ENCODE measurements at places on chromosomes 7 and 10.

DNA sequence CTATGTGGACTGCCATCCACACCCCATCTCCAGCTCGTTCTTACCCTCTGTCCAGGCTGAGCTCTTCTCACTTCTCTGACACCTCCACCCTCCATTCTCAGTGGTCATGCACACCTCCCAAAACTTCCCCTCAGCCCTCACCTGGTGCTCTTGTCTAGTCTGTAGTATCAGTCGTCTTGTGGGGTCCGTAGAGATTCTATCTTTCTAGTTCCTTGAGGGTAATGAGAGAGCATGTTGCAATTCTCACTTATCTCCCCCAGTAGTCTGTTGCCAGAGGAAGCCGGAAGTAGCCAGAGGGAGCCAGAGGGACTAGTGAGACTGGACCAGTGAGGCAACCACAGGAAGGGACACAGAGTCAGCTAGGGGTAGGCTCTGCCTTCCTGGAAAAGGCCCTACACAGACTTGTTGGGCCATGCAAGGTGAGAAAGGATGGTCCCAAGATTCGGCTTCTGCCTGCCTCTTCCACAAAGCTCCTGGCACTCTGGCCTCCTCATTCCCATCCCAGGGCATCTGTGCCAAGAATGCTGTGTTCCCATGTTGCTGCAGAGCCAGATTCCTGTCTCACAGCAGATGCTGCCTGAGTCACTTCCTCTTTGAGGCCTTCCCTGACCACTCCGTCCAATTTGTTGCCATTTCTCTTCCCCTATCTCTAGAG lies 50.6 kb upstream of the DUSP5 start:
- DNase-seq = no peak

DNA sequence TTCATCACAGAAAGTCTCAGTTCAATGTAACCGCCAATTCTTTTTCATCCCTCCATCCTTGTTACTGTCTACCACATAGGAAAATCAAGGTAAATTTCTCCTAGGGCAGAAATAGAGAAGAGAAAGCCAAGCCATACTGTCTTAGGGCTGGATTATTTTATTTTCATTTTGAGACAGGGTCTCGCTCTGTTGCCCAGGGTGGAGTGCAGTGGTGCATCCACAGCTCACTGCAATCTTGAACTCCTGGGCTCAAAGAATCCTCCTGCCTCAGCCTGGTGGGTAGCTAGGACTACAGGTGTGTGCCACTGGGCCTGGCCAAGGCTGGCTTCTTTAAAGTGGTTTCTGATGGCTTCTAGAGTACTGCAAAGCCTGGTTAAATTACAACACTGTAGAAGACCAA lies 181.7 kb downstream of the SRPK2 start:
- no peak for DNase-seq

- no peak for DNase-seq
These were observed 108.4 kb upstream of the ZMIZ1 start for GRCh38 chr10:78960316-78960800.

DNA sequence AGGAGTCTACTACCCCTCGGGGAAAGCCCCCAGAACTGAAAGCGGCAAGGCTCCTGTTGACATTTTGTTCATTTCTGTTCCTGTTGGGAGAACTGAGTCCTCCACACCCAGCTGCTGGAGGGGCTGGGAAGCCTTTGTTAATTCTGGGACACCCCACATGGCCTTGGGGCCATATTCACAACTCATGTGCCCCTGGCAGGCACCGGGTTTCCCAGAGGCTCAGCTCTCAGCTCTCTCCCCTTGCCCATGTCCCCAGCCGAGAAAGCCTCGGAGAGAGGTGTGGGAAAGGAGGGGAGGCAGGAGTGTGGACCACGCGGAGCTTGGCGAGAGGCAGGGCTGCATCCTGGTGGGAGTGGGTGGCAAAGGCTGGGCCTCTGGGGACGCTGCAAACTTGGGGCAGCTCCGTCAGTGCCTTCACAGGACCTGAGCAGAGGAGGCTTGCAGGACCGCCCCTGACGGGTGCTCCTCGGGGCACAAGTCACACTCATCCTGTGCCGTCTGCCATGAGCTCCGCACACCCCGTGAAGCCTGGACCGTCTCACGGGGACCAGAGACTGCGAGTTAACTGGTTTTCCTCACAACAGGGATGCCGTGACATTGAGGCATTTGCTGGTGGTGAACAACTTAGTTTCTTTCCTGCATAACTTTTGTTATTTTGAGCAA lies 140.9 kb downstream of the DNAJB6 start:
- DNase-seq = no peak

DNA sequence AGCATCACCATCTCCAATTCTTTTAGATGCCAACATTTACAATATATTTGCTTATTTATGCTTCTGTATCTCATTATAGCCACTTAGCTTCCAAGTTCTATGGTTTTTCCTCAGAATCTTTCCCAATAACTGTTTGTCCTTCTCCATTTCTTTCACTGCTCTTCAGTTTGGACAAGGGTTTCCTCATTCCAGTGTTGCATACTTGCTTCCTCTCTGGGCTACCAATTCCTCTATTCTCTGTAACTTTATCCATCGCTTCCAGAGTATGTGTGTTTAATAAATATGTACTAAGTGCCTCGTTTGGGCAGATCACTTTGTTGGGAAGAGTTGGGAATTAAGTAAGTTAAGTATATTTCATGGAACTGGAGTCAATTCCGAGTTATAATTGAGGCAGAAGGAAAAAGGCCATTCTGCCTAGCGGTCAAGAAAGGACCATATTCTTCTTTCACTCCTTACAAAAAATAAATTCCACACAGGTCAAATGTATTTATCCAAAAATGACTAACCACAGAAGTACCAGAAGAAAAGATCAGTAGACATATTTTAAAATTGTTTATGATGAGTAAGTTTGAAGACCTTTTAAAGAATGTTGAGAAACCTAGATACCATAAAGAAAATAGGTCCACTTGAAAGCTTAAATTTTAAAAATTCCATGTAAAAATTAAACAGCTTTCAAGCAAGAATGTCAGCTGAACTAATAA lies 10.8 kb downstream of the STAMBPL1 start:
- DNase-seq = no peak

GRCh38 chr10:84599254-84599653 lies 270.9 kb downstream of the CCSER2 start:
- no peak for DNase-seq

DNA sequence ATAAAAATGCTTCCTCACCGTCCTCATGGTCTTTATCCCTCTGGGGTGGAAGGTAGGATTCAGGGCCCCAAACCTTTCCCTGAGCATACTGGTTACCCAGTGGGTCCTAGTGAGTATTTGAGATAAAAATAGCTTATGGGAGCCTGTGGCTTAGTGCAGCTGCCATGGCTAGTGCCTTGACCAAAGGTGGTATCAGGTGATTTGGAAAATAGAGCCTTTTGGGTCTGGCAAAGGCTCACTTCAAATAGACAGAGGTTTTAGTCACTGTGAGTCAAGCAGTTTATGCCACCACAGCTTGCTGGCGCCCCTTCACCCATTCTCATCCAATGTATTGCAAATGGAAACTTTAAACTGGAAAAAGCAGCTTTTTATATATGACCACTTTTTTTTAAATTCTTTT lies 30.4 kb downstream of the PLAU start:
- no peak for DNase-seq

GRCh38 chr10:23294638-23295247 lies 49.9 kb downstream of the C10orf67 start:
- no peak for DNase-seq

- no peak for DNase-seq
These were observed 410.7 kb downstream of the ACTR3B start for GRCh38 chr7:153170287-153170686.

GRCh38 chr10:30840395-30841050 lies 191.1 kb downstream of the ZNF438 start:
- DNase-seq = no peak

DNA sequence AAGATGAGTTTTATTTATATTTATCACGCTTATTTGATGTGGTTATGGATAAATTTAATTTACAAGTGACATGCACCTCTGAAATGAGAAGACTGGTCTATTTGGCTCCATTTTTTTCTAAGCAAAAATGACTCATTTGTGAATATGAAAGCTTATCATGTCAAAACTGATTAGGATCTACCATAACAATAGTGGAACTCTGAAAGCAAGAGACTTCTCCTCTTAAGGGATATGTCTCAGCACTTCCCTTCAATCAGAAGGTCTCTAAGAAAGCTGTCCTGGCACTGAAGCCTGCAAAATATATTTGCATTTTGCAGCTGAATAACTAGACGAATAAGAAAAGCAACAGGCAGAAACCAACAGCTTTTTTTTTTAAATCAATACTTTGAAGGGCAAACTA lies 12.7 kb downstream of the FAS start:
- no peak for DNase-seq

- DNase-seq = no peak
These were observed 182.0 kb upstream of the PHYHIPL start for GRCh38 chr10:58994226-58995057.

DNA sequence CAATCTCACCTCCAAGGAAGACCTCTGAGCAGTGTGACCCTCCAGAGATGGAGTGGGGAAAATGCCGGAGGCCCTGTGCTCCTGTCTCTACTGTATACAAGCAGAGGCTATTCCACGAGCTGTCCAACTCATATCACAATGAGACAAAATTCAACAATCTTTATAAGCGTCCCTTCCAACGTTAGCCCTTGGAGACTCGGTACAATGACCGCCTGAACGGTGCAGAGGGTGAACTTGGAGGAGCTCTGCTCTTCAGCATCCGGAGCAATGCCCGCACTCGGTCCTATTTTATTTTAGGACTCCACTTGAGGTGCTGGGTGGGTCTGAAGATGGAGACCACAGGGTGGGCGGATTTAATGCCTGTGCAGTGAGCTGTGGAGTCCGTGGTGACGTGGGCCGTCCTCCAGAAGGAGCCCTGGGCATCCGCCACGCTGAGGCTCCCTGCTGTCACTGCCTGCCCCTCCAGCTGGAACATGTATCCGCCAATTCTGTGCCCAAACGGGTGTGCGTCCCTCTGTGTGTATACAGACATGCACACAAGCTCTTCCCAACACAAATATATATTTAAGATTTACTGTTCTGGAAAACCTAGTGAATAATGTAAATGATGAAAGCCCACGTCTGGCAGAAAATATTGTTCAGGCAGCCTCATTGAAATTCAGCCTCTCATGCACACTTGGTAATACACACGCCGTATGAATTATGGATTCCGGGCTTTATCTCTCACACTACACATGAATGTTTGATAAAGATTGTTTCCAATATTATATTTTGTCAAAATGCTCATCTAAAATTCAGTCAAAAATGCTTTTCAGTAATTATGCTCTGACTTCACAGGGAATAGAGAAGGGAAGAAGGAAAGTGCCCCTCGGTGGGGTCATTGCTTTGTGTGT lies 239.9 kb upstream of the ZMIZ1 start:
- DNase-seq = no peak

DNA sequence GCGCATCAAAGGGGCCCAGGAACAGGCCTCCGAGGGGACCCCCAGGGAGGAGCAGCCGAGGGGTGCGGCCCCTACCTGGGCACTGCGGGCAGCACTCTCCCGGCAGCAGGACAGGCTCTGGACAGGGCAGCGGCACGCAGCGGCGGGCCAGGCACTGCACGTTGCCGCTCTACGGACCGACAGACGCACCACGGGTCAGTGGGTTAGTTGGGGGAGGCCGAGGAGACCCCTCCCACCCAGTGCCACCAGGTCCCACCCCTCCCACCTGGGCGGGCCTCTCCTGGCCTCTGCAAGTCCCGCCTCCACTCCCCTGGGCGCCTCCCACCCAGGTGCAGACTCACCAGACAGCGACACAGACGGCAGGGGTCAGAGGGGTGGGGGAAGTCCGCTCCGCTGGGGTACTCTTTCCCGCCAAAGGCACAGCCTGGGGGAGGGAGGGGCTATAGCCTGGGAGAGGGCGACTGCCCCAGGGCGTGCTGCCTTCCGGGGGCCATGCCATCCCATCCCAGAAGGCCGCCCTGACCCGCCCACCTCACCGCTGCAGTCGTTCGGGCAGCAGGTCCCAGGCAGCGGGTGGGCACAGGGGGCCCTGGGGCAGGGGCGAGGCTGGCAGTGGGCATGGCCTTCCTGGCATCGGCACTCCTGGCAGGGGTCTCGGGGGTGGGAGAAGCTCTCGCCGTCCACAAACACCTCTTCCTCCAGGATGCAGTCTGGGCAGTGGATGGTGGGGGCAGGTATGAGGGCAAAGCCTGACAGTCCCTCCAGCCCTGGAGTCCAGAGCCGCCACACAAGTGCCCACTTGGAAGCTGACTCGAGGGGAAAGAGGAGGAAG lies 19.2 kb downstream of the KCP start:
- no peak for DNase-seq

DNA sequence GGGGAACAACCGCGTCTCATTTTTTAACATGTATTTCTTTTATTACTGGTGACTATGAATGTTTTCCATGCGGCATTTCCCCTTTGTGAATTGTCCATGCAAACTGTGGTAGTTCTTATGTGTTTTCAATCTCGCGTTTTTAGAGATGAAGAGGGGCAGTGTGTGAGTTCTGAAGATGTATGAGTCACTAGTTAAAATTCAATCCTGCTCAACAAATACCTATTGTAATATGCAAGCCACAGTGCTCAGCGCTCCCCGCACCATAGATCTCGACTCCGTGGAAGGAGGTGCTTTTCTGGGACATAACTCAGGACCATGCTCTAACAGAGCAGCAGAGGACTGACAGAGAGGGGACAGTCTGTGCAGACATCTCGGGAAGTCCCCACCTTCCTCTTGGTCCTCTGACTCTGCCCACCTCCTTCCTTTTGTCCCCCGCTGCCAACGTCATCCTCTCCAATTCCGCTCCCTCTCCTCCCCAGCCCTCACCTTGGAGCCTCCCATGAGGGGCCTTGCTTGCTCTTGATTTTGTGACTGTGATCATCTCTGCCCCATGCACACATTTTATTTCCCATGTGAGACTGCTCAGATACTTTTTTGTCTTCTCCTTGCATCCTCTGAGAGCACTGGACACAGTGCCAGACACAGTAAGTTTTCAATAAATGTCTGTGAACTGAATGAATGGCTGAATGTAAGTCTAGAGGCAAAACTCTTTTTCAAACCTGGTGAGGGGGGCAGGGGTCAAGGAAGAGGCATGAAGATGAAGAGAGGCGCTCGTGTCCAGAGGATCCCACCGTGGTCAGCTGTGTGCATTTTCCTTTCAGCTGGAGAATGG lies 42.7 kb upstream of the PLEKHA1 start:
- DNase-seq = no peak

DNA sequence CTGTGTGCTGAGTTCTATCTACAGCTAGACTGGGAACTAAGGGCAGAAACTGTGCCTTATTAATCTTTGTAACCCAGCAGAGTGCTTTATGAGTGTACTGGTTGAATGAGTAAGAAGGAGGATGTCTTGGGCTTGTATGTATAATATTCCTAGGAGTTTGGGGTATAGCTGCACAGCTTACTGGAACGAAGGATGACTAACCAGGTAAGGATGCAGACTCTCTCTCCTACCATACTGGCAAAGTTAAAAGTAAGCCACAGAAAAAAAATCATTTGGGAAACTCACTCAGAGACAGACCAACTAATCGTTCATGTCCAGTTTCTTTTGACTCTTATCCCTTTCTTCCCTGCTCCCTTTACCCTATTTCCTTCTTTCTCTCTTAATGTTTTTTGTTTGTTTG lies 1.4 kb upstream of the DHTKD1 start:
- no peak for DNase-seq

Measured in activated CD4-positive, alpha-beta T cell treated with anti-CD3 and anti-CD28 coated beads, Interleukin-2, amount 50 U/mL, for 4 hours (primary cell).